ENCODE measurements at places on chromosomes 11 and 22.

- DNase-seq = no peak
These were observed 72.4 kb downstream of the PANX1 start for GRCh38 chr11:94201004-94201465.

DNA sequence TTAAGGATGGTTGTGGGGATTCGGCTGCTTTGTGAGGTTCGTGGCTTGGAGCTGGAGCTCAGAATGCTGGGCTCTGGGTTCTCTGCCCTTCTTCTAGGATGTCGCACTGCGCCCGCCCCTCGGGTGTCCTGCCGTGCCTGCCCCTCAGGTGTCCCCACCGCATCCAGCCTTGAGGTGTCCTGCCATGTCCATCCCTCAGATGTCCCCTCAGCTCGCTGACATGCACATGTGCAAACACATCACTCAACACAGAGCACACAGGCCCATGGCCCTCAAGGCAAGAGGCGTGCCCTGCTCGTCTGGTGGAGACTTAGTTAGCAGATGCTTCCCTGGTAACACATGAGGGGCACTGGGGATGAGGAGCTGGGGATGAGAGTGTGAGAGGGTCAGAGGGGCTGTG lies 359.3 kb downstream of the TBC1D22A start:
- no peak for DNase-seq

GRCh38 chr11:61737131-61737530 lies 15.3 kb upstream of the MYRF start:
- no peak for DNase-seq

DNA sequence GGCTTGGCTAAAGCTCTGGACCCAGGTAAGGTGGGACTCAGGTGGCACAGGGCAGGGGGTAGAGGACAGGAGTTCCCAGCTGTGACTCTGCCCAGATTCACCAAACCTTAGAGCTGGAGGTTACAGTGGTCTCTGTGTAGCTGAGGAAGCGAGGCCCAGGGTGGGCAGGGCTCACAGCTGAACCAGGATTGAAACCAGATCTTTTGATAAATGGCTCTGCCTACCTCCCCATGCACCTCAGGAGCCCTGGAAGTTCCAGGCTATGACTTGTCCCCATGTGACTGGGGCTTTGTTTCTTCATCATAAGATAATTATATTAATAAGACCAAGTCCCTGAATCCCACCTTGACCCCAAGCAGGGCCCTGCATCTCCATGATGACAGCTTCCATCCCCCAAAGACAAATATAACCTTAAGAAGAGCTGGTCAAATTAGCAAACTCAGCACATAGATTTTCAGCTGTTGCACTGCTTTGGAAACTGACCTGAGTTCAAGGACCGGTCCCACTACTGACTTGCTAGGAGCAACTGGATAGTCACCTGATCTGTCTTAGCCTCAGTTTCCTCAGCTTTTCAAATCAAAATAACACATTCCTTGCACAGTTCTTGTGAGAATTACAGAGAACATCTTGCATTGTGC lies 21.3 kb upstream of the TSKU start:
- no peak for DNase-seq

DNA sequence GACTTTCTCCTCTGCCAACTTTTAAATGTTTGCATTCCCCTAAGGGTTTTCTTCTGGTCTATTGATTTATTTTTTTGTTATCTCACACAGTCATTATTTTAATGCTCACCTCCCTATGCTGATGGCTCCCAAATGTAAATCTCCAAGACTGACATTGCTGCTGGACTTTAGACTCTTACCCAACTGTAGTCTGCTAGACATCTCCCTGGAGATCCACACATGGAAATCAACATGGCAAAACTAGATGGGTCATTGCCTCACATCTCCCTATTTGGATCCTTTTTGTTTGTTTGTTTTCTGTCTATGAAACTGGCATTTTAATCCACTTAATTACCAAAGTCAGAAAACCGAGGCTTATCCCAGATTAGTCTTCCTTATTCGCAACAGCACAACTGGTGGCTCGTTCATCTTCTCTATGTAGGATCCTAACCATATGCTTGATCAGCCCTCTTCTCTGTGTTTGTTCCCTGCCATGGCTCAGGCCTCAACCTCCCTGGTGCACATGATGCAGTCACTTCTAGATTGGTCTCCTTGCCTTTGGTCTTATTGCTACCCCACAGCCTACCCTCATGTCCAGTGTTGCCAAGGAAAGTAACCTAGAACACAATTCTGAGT lies 37.3 kb downstream of the SC5D start:
- DNase-seq = no peak

DNA sequence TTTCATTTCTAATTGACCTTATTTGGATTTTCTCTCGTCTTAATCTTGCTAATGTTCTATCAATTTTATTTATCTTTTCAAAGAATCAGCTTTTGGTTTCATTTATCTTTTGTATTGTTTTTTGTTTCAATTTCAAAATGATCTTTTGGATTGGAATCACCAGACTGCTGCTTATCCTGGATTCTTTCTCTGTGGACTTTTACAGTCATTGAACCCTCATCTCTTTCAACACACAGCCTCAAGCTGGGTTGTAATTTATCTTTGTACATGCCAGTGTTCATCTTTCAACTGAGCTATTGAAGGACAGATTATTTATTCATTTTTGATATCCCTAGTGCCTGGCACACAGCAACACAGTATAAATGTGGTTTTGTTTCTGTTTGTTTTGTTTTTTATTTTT lies 195.9 kb downstream of the ARHGAP42 start:
- no peak for DNase-seq

All from D721Med (cell line).